ENCODE measurements at places on chromosomes 1 and 21.
A peak's percentile ranks its signal among the peaks of the same experiment; 100 is the strongest.

GRCh38 chr1:228021355-228022030 lies 14.7 kb downstream of the WNT3A start:
- peak; percentile 48 for DNase-seq

DNA sequence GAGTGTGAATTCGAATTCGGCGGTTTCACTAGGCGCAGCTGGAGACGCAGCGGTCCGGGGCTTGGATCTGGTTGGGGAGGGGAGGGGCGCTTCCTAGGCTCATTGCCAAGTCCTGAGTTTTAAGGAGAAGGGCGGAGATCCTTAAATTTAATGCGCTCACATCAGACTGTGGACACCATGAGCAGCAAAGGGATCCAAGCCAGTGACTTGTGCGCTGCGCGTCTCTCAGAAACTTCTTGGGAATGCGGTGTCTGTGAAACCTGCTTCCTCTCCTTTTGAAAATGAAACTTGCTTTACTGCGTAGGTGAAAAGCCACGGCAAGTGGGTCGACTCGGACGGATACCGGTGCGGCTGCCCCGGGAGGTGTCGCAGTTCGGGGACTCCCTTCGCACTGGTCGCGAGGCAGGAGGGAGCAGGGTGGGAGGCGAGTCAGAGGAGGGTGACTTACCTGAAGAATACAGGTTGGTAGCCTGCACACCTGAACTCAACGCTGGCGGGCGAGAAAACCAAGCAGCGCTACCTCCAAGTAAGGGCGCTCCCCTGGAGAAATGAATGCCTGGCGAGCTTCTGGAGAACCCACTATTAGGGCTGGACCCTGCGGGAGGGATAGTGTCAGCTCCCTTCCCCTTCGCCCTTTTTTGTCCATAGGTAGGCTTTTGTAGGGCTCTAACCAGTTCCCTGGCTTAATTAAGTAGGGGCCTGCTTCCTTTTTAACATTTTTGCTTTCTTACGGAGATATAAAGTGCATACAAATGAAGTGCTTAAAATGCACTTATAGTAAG lies 992 bp downstream of the TENT5C start:
- peak; percentile 82 for DNase-seq

DNA sequence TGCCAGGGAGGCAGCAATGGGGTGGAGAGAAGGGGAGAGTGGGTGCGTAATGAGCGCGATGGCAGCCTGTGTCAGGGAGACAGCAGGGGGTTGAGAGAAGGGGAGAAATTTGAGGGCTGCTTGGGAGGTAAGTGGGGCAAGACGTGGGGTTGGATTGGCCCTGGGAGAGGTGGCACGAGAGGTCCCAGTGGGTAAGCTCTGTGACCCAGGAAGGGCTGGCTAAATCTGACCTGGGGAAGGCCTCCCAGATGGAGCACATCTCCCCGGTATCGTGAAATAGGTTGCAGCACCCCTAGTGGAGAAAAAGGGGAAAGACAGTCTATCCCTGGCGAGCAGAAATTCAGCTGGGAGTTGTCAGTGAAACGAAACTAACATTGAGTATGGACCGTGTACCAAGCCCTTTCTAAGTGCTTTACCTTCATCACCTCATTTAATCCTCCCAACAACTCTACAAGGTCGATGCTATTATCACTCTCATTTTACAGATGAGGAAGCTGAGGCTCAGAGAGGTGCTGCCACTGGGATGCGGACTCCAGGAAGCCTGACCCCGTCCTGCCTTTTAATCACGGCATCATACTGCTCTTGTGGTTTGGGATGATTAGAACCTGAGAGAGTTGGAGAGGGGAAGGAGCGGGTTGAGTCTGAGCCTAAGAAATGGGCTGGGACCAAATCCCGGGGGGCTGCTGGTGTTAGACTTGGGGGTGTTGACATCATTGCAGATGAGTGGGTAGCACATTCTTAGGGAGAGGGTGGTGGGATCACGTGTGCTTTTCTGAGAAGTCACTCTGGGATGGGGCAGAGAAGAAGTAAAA lies 56.6 kb upstream of the RPL11 start:
- DNase-seq, result peak; percentile 75

DNA sequence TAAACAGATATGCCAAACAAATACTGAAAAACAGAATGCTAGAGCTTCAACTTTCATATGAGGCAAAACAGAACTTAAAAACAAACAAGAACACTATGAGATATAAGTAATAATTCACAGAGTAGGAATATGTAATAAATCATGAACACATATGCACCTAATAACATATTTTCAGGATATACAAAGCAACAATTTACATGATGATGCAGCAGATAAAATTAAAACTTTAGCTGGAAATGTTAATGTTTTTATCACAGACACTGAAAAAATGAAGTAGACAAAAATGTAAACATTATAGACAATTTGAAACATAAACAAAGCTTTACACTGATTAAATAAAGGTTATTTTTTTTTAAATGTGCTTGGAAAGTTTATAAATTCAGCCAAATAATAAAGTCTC lies 443.1 kb upstream of the NFIA start:
- no peak for DNase-seq

- peak; percentile 89 for DNase-seq
Observed at GRCh38 chr1:223712850-223713474, 623 bp downstream of the CAPN2 start.

- no peak for DNase-seq
Observed at GRCh38 chr1:205856433-205856832, 6.5 kb upstream of the PM20D1 start.

GRCh38 chr1:21885236-21886037 lies 51.7 kb downstream of the HSPG2 start:
- no peak for DNase-seq

DNA sequence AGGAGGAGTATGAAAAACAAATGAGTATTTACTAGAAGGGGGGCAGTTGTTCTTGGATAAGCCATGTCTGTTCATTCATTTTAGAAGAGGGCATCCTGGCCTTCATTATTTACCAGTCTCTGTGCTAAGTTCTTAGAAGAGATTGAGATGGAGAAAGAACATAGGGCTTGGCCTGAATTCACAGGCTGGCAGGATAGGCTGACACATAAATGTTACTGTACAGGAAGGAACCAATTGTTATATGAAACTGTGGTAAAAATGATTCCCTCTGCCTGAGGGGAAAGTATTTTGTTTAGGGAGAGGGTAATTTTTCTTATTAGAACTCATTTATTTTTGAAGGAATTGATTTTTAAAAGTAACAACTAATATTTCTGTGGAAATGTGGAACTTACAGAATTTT lies 99.5 kb downstream of the MAN1A2 start:
- DNase-seq, result no peak

GRCh38 chr1:210201681-210202080 lies 30.9 kb upstream of the SERTAD4 start:
- DNase-seq, result no peak

- peak; percentile 64 for DNase-seq
Observed at GRCh38 chr1:151984313-151984956, 9.2 kb downstream of the S100A10 start.

DNA sequence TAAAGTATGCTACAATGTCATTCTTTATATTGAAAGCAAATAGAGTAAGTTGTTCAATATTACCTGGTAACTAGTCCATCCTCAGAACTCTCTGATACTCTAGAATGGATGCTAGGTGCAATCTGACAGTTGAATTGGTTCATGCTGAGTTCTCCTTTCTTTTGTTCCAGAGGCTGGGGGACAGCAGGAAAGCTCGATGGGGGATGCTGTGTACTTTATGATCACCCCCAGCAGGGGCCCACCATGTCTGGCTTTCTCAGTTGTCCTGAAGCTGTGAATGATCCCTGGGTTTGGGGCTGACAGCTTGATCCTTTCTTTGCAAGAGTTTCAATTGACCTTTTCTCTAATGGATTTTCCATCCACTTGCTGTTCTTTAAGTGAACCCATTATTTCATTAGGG lies 22.5 kb downstream of the FMN2 start:
- DNase-seq, result no peak

DNA sequence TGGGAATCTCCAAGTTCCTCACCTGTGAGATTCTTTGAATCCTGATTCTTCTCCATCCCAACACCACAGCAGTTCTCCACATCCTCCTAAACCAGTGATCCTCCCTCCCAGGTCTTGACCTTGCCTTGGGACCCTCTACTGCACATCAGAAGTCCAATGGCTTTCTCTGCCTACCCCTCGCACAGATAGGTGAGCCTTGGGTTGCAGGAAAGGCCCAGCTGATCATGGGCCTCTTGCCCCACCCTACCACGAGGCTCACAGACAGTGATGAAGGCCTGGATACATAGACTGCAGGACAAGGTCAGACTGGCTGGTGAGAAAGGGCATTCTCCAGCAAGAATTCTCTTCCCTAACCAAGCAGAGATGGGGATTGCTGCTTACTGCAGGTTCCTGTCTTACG lies 825 bp downstream of the FABP3 start:
- DNase-seq, result no peak

GRCh38 chr1:247146671-247147070 lies 25.1 kb downstream of the ZNF124 start:
- DNase-seq, result no peak

DNA sequence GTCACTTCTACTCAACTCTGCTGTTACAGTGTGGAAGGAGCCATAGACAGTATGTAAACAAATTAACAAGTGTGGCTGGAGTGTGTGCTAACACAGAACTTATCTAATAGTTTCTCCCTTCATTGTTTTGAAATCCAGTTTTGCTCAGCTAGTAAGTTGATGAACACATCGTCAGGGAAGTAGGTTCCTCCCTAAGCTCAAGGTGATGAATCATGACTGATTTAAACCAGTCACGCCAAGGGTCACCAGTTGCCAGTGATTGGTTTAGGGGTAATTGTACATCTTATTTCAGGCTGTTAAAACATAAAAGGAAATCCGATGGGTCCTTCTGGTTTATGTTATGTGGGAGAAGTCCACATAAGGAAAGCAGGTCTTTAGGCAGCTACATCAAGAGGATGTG lies 97.0 kb upstream of the CHODL start:
- DNase-seq, result no peak

DNA sequence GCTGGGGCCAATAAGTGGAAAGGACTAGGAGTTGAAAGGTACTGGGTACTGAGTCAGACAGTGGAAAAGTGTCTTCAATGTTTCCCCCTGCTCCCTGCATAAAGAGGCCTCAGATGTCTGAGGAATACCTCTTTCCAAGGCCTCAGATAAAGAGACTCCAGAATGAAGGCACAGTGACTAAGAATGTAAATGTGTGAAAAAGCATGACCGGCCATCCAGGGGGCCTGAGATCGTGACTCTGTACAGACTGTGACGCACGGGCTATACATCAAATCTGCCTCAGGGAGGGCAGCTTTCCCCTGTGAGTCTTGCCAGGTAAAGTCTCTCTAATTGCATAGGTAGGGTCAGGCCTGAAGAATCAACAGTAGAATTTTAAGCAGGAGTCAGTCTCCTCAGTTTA lies 1690.5 kb downstream of the KCNT2 start:
- no peak for DNase-seq

DNA sequence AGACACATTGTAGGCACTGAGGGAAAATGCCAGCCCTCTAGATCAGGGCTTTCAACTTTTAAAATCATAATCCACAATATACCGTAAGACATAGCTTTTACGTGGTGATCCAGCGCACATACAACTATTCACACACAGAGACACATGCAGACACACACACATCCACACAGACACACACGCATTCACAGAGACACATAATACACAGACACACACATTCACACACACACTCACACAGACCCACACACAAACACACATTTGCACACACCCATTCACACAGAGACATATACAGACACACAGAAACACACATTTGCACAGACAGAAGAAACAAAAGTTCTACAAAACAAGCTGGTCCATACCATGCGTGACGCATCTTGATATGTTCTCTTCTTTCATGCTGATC lies 244.5 kb downstream of the RHOU start:
- DNase-seq, result no peak
